ENCODE measurements at places on chromosomes 12 and 14. TPM values are rescaled to one million over a fixed set of nuclear protein-coding genes. Genes with fewer than 3 reads are reported as not detected.

Gene NANOG
- 0.76 TPM for total RNA-seq

- no peak for DNase-seq
These were observed 62.1 kb upstream of the KIF21A start for GRCh38 chr12:39505023-39505422.

DNA sequence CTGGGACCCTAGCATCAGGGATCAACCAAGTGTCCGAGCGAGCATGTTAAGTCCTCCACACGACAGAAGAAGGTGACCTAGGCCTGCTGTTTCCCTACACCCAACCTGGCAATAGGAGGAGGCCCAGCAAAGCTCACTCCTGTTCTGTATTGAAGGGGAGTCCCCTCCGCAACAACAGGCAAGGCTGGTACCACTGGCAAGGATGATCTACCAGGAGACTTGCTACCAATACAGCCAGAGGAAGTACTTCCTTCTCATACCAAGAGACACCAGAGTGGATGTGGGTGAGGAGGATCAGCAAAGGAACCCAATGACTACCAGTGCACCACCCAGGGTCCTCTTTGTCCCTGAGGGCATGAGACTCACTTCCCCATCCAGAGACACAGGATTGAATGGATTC lies 4.9 kb downstream of the KLRC1 start:
- no peak for DNase-seq

- DNase-seq: no peak
These were observed 73.7 kb upstream of the SFSWAP start for GRCh38 chr12:131636940-131637750.

- DNase-seq: no peak
These were observed 29.7 kb downstream of the RAD9B start for GRCh38 chr12:110531741-110532333.

Gene CISTR
- not detected for total RNA-seq

DNA sequence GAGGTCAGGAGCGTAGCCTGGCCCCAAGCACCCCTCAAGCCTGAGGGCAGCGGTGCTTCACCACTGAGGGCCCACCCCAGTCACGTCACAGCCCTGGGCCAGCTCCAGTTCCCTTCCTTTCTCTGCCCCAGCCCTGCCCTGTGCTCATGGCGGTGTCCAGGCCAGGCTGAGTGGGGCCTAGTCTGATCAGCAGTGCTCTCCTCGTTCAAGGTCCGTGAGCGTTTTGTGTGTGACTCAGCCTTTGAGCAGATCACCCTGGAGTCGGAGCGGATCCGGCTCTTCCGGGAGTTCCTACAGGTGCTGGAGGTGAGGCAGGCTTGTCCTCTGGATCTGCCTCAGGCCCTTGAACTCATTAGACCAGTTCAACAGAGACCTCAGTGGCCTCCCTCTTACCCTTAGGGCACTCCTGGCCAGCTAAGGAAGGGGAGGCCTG lies 19.0 kb downstream of the PRPF40B start:
- DNase-seq: no peak

DNA sequence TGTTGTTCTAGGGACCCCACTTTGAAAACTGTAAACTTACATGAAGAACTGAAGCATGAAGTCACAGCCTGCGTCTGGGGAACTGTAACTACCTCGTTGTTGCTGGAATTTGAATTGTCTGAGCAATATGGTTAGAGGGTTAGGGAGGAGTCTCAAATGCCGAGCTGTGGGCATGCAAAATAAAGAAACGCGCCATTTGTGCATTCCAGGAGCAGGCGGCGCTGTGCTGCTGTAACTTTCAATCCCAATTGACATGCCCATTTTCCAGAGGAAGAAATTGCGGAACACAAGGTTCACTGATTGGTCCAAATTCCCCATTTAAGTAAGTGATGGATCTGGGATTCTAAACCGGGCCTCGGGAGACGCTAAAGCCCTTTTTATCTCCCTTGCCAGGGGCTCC lies 61.3 kb downstream of the ZNF664 start:
- no peak for DNase-seq

DNA sequence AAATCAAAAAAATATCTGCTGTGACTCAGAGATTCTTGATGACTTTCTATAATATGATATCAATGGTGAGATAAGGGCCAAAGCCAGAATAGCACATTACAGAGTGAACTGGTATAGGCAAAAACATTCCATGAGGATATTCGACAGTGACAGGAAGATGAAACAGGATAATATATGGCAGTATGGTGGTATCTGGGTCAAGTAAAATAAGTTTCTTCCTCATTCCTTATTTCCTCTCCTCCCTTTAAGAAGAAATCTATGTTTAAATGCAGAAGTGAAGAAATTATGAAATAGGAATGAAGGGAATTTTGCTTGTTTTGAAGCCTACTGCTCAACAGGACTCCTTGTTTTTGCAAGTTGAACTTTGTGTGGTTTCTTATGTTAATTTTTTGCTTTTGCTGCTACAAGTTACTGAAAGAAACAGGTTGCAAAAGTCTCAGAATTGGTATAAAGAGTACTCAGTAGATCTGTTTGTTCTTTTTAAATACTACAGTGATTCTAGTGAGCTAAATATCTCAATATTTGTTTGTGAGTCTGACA lies 7.0 kb downstream of the ACSS3 start:
- DNase-seq: no peak

Gene KLHL33
- 0.52 TPM for total RNA-seq

All from posterior vena cava (tissue), 2 donors.